ENCODE measurements at places on chromosomes 7 and 10.

- DNase-seq, result peak; percentile 11
Measured at GRCh38 chr10:93080350-93081046, 6.8 kb downstream of the CYP26A1 start.

DNA sequence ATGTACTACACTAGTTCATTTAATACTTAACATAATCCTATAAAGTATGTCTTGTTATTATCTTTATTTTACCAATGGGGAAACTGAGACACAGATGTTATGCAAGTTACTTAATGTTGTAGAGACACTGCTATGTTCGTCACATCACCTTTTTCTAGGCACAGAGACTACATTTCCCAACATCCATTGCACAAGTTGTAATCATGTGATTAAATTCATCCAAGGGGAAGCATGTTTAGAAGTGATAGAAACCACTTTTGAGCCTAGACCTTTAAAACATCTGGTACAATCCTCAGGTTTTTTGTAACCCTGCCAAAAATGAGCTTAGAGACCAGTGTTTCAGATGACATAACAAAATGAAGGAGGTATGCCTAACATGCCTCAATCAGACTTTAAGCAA, 386.8 kb upstream of the HPS1 start:
- DNase-seq, result no peak

- no peak for DNase-seq
Measured at GRCh38 chr7:93198472-93198871, 27.8 kb downstream of the HEPACAM2 start.

DNA sequence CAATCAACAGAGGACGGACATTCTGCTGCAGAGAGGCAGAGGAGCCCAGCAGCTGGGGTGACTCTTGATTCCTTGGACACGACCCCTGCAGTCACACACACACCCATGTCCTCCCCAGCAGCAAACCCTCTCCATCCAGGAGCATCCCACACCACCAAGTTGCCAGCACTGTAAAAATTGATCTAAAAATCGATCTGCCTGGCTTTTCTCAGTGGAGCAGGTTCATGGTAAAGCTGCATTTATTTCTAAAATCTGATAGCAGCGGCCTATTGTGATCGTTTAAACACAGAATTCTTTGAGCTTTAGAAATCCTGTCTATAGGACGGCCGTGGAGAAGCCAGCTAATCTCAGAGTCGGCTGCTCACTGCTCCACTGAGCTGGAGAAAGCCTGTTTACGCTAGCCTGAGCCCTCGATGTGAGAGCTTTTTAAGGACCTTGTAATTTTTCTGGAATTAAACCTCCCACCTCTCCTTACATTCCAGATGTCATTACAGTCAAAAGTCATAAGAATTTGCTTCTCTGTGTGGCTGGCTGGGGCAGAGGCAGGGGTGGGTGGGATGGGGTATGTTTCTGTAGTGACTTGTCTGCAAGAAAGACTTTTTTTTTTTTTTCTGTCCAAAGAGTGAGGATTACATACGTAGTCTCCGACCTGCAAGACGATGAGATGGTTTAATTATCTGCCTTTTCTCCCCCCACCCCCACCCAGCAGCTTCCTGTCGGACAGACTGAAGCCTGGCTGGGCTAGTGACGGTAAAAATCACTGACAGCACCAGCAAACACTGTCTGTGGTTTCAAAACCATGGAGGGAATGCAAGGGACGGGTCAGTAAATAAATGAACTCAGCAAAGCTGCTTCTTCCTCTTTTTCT, 31.6 kb downstream of the TRIM8 start:
- no peak for DNase-seq

- no peak for DNase-seq
Measured at GRCh38 chr7:116683786-116684185, 11.8 kb downstream of the MET start.

- no peak for DNase-seq
Measured at GRCh38 chr7:127474457-127474856, 81.9 kb upstream of the ZNF800 start.

GRCh38 chr10:67794909-67795460, 43.0 kb downstream of the DNAJC12 start:
- no peak for DNase-seq

DNA sequence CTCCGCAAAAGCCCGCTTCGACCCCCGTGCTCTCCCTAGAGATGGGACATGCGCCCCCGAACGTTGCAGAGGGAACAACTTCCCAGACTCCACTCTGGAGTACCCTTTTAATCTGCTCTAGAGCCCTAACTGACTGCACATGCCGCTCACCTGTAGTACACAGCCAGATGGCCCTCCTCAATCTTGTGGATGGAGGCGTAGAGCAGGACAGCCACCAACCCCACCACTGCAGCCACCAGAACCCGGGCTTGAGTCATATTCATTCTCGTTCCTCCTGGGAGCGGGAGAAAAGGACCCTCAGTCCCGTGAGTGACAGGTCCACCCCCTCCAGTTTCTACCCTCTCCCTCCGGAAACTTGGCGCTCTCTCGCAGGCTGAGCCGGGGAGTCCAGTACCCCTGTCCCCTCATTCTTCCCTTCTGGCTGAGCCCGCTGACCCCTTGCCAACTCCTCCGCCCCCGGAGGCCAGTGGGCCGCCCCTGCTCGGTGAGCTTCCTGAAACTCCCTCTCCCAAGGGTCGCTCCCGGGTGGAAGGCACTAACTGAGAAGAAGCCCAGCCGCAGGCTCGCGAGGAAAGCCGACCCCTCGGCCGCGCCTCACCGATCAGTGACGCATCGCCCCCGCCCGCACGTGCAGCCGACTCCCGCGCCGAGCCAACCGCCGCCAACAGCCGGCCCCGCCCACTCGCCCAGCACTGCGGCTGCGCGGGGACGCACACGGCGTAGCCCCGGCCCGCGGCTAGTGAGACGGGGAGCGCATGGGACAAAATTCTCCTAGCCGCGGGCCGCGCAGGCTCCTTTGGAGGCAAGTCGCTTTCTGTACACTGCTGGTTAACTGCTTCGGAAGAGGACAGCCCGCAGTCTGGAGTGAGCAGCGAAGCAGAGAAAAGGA, at the start of gene ERLIN1:
ERLIN1 (minus strand) TSS at position 666 of the 889 bp plus-strand sequence; CDS start at position 263, 403 bp downstream.
- DNase-seq, result peak; percentile 73

DNA sequence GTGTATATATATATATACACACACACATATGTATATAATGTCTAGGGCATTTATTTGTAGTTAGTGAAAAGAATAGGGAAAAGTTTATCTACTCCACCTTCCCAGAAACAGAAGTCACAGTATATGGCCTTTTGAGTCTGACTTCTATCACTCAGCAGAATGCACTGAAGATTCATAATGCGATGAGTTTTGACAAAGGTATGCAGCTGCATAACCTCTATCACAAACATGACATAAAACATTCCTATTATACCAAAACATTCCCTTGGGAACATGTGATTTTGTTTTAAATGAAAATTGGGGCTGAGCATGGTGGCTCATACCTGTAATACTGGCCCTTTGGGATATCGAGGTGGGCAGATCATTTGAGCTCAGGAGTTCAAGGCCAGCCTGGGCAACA, 137.3 kb upstream of the EEPD1 start:
- no peak for DNase-seq

GRCh38 chr7:142348921-142349405, 91.1 kb upstream of the PRSS58 start:
- DNase-seq, result no peak

DNA sequence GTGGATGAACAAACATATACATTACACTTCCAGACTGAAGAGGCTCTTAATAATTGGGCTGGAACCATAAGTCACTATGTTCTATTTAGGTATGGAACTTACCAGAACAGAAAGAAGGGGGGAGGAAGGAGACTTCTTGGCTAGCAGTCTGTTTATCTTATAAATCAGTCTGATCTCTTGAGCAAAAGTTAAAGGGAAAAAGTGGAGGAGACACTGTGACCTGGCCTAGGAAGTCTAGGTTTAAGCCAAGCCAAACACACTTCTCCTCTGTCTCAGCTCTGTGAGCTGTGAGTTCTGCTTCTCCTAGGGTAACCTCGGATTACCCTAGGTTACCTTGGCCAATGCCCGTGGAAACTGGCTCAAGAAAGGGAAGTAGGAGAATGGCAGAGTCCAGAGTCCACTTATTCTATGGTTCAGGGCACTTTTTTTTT, 95.2 kb downstream of the PFKFB3 start:
- no peak for DNase-seq

GRCh38 chr7:150986099-150986512, 4.7 kb upstream of the NOS3 start:
- DNase-seq, result peak; percentile 50

DNA sequence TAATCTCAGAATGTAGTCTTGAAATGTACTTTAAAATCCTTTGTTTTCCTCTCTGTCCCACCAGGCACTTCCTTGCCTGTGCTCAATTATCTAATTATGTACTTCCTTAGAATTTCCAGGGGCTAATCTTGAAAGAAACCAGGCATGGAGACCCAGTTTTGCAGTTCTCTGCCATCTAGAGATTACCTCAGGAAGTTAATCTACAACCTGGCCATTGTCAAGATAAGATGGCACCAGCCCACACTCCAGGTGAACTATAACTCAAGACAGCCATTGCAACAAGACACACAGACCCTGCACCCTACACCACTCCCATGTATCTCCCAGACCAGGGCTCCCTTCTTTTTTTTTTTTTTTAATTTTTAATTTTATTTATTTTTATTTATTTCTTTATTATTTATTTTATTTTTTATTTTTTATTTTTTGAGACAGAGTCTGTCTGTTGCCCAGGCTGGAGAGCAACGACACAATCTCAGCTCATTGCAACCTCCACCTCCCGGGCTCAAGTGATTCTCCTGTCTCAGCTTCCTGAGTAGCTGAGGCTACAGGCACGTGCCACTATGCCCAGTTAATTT, 85.9 kb upstream of the TRIM24 start:
- no peak for DNase-seq

DNA sequence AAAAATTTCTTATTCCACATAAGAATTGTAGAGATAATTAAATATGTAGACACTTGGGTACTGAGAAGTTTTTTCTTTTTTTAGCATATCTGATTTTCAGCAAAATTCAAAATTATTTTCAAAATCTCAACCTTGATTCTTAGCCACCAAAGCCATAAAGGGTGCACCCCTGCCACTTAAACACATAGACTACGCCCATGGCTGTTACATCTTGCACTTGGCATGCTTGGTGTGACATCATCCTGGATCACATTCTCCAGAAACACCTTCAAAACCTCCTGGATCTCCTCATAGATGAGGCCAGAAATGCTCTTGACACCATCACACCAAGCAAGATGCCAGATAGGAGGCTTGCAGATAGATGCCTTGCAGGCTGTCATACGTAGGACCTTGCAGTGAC, 89.1 kb upstream of the KLF14 start:
- DNase-seq, result no peak

DNA sequence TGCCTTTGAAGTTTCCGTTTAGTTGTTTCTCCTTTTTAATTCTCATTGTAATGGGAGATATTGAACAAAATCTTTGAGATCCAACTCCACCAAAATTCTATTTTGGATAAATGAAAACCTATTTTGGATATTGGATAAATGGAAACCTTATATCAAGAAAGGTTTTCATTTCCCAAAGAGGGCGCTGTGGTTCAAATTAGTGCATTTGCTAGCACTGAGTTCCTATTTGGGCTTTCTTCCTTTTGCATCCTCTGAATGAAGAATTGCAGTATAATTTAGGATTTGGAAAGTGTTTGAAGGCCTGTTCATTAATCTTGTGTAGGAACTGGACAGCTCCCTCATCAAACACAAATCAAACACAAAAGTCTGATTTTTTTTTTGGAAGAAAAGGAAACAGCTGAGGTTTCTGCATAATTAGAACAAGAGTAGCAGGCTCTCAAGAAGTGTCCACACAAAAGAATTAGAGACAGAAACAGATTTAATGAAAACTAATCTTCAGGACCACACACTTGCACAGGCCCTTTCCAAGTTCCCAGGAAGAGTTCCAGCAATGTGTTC, 80.8 kb upstream of the KLF14 start:
- DNase-seq, result no peak
